NCI-H1092 treated with DMSO at 0.1 percent for 48 hours (cell line): ENCODE measurements at places on chromosomes 12 and 14.

- DNase-seq, result no peak
Observed at GRCh38 chr14:81305743-81306142, 85.0 kb upstream of the GTF2A1 start.

GRCh38 chr14:69535230-69535848 is 39.3 kb downstream of the CCDC177 start:
- DNase-seq, result peak; percentile 71

DNA sequence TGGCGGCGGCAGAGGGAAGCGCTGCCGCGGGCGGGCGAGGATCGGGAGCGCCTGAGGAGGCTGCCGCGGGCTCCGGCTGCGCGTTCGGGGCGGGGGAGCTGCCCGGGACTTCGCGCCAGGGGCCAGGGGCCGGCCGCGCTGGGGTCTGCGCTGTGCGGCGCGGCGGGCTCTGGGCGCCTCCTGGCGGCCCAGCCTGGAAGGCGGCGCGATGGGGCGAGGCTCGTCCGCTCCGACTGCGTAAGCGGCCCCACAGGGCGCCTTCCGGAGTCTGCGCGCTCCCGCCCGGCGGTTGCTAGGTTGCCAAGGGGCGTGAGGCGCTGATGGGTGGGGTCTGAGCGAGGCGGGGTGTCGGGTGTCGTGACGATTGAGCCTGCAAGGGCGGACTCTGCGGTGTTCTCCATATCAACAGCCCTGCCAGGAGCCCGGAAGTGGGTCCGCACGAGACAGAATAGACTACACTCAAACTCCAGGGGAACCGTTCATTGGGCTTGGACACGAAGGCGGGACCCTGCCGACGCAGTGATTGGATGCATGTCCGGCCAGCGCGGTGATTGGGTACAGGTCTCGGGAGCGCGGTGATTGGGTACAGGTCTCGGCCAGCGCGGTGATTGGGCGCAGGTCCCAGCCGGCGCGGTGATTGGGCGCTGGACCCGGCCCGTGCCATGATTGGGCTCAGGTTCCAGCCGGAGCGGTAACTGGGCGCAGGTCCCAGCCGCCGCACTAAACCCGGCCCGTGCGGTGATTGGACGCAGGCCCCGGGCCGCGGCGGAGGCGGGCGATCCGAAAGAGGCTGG is at the start of gene TEDC1:
Gene TEDC1, plus strand, starts transcription at position 675 of the 794 bp plus-strand sequence. CDS start 130 bp downstream, outside the sequence.
- DNase-seq, result peak; percentile 100

DNA sequence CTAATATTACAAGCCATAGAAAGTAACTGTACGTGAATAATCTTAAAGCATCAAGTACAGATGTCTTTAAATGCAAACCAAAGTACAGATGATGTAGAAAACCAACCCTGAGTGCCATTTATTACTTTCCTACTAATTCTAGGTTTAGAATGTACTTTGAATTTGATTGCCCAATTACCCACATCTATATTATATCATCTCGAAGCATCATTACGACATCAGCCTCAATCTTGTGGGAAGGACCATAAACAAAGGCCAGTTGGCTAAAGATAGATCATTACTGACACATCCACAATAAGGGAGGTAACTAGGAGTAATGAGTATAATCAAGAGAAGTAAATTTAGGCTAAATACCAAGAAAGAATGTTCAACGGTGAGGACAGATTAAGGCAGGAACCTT is 478.9 kb downstream of the BCAT1 start:
- DNase-seq, result no peak

- DNase-seq, result no peak
Observed at GRCh38 chr12:87082756-87083155, 826.6 kb upstream of the MGAT4C start.

- DNase-seq, result no peak
Observed at GRCh38 chr12:40635141-40635731, 57.0 kb upstream of the CNTN1 start.

DNA sequence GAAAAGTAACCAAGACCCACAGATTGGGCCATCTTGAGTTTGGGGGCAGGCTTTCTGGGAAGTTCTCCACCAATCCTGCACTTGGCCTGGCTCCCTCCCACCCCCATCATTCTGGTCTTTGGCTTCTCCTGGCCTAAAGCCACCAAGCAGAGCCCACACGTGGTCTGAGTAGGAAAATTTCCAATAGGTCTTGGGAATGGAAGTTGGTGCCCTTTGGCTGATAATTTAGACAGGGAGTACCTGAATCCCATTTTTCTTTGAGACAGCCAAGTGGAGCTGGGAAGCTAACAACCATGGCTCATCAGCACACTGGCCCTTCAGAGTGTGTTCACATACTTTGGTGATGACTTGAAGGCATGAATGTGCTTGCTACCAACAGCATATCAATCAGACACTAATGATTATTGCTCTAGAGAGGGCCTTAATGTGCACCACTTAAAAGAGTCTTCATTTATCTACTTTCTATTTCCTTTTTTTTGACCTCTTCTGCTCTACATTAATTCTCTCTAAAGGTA is 156.0 kb downstream of the EGLN3 start:
- no peak for DNase-seq

GRCh38 chr14:89265234-89265633 is 151.8 kb downstream of the FOXN3 start:
- DNase-seq, result no peak

DNA sequence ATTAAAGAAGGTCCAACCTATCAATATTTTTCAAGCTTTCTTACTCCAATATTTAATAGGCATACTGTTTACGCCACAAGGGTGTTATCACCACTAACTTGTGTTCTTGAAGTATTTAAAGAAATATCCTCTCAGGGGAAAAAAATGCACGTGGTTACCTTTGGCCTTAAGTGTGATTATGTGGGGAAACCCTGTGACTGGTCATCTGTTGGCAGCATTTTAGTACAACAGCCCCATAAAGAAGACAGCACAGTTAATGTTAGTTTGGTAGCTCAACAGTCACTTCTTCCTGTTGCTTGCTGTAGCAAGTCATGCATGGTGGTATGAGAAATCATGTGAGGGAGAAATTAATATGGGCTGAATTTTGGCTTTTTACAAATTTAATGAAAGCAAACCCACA is 1021.5 kb upstream of the TMEM132C start:
- no peak for DNase-seq

- no peak for DNase-seq
Observed at GRCh38 chr12:39127401-39127800, 222.0 kb upstream of the CPNE8 start.

- peak; percentile 74 for DNase-seq
Observed at GRCh38 chr12:80936642-80937390, 918 bp downstream of the LIN7A start.

GRCh38 chr12:59119676-59120075 is 199.4 kb upstream of the LRIG3 start:
- no peak for DNase-seq

- DNase-seq, result no peak
Observed at GRCh38 chr14:105581551-105582341, 55.4 kb downstream of the TMEM121 start.

GRCh38 chr14:59343585-59343984 is 121.6 kb downstream of the GPR135 start:
- peak; percentile 75 for DNase-seq

DNA sequence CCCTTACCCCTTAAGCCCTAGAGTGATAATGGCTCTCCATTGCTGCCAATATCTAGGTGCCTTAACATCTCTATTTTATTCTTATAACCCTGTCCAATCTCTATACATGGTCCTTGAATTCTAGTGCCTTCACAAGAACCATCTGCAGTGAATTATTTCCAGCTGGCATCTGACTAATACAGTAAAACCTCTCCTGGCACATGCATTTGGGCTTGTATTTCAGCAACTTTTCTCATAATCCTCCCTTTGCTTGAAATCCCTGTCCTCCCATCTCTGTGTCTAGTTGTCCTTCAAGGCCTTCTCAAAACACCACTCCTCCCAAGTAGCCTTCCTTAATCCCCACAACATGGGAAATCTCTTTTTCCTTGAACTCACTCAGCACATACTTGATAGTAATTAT is 14.2 kb upstream of the HMGA2 start:
- DNase-seq, result no peak

GRCh38 chr12:94109160-94109559 is 39.2 kb upstream of the PLXNC1 start:
- DNase-seq, result no peak
